Left ventricle myocardium superior (tissue), 1 donor: ENCODE measurements at places on chromosomes 5 and 9.

DNA sequence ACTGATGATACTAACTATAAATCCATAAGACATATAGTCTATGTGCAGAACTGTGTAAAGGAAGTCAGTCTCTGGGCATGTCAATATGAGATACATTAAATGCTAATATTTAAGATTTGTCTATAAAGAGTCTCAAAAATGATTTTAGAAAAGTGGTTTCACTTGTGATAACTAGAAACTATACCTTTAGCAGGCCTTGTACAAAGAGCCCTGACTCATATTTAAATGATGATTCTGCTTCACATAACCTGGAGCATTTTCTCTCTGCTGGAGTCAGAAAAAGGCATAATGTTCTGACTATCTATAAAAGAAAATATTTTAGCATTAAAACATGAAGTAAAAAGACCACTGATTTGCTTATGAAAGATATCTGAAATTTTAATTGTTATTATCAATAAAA is 15.0 kb downstream of the C9orf72 start:
- DNase-seq = no peak

- no peak for DNase-seq
Measured at GRCh38 chr5:34496260-34496691, 159.9 kb upstream of the RAI14 start.

DNA sequence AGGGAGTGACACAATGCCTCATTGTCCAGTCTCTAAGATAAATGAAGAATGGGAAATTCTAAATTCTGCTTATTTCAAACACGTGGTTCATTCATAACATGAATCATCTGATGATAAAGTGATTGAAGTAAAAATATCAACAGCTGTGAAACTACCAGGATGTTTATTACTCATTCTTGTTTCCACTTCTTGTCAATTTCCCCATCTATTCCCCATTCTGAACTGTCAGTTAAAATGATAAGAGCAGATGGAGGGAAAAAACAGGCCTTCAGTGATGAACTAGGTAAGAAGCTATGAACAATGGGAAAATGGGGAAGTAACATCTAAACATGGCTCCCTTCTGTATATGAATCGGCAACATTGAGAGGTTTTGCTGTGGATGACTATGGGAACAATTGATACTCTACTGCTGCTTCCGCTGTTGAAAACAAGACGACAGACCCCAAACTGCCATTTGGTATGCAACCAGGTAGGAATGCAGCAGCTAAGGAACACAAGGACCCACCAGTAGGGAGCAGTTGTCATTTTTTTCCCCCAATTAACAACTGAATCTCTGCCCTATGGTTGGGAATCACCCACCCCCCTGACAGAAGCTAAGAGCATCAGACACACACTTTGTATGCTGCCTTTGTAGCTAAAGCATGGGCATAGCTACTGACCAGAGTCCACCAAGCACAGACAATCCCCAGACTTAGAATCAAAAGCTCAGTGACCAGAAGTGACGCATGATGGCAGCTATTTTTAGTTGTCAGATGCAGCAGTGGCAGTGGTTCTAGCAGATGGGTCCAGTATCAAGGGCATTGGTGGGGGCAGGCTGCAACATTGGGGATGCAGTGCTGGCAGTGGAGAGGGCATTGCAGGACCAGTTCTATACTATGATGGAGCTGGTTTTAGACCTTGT is 52.9 kb upstream of the ZNF366 start:
- DNase-seq = peak; percentile 28

DNA sequence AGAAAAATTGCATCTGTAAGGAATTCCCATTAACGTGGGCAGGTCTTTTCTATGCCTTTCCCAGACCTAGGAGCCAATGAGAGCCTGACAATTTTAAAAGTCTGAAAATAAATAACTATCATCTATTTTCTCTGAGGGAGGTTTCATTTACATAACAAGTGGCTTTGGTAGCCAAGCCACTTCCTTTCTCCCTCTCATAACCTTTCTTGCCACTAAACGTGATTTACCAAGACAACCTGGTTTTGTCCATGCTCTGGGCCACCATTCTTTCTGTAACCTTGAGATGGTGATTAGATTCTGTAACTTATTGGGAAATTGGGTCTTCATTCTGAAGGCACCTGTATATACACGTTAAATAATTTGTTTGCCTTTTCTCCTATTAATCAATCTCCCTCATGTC is 1046.9 kb downstream of the CDH12 start:
- no peak for DNase-seq

DNA sequence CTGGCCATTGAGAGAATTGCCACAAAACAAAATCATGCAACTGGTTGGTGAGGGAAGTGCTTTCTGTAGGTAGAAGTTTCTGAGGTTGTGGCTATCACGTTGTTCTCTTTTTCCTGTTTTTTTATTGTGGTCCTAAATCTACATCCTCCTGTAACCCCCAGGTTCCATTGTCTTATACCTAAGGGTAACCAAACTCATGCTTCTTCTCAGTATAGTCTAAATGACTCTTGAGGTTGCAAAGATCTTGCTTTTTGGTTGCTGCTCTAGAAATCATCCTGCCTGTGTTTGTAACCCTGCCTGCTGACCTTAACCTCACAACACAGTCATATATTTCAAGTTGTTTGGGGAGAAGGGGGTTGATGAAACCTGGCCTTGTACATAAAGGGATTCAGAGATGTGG is 273.1 kb downstream of the CD180 start:
- no peak for DNase-seq

GRCh38 chr5:151086905-151087360 is 6.1 kb upstream of the TNIP1 start:
- no peak for DNase-seq

GRCh38 chr5:174735498-174736330 is 11.3 kb downstream of the MSX2 start:
- no peak for DNase-seq

DNA sequence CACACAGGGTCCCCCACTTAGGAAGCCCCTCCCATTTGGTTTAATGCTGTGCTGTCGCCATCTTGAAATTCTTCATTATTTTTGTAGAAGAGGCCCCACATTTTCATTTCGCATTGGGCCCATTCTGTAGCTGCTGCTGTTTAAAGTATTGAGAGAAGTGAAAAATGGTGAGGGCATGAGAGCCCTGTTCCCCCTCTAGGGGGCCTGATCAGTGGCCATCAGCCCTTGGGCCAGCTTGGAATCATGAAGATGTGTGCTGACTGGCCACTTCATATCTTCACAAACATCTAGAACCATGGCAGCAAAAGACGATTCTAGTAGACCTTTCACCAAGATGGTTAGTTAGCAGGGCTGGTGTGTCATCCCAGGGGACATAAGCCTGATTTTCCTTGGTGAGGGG is 3.3 kb downstream of the TMEM268 start:
- DNase-seq = no peak

DNA sequence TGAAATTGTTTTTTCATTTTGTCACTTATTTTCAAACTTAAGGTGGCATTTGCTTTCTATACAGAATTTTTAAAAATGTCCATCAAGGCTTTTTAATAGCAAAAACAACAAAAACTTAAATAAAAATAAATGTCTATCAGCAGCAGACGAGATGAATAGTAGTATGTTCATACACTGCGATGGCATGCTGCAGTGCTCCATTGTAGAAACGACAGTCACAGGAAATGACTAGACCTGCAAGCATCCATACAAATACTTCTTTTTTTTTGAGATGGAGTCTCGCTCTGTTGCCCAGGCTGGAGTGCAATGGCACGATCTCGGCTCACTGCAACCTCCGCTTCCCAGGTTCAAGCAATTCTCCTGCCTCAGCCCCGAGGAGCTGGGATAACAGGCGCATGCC is 41.4 kb downstream of the COL23A1 start:
- no peak for DNase-seq

- no peak for DNase-seq
Measured at GRCh38 chr5:163089926-163090325, 347.5 kb upstream of the CCNG1 start.

DNA sequence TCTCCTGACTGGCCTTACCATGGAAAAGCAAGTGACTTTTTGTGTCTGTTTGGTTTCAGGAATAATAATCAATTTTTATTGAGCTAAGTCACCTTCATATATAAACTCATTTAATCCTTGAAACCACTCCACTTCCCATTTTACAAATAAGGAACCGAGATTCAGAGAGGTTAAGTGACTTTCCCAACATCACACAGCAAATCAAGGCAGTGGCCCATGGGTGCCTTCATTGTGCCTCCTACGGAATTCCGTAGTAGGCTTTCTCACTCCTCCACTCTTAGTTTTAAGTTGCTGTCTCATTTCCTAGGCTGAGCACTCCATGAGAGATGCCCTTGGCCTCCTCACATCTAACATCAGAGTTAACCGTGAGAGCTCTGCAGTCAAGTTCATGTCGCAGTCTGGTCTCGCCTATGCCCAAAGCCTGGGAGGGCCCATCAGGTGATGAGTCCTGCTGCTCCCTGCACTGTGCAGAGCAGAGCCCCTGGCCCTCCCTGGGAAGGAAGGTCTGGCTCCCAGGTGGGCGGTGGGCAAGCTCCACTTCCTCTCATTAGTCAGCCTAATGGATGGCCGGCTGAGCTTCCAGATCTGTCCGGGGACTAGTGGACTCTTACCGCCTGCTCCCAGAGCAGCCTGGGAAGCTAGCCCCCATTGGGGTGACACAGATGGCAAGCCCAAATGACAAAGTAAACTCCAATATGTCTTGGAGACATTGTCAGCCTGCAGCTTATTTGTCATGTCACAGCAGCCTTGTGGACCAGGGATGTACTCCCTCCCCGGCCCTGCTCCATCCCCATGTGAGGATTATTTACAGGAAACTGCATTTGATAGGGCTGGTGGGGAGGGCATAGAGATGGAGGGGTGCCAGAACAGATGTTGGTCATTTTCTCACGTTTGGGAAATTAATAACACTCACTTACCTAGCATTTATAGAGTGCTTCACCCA is 123.4 kb downstream of the MVB12B start:
- DNase-seq = no peak
